ENCODE measurements at places on chromosomes 5 and 9.

DNA sequence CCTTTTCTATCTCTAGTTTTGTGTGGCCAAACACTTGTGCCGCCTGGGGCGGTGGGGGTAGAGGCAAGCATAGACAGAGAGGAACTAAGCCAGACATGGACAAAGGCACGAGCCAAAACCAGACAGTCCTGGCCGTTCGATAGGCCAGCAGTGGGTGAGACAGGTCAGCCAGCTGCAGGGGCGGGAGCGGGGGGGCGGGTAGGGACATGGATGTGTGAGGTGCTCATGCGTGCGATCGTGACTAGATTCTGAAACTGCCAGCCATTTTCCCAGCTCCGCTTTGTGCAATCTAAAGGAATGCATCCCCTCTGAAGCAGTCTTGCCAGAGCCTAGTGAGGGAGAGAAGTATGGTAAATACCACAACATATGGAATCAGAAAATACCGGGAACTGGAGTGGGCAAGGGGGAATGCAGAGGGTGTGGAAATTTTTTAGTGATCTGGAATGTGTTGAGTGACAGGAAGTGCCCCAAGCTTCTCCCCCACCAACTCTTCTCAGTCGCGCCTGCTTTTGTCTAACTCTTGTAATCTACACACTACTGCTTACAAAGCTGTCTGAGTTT lies 111.9 kb downstream of the NR6A1 start:
- no peak for DNase-seq

DNA sequence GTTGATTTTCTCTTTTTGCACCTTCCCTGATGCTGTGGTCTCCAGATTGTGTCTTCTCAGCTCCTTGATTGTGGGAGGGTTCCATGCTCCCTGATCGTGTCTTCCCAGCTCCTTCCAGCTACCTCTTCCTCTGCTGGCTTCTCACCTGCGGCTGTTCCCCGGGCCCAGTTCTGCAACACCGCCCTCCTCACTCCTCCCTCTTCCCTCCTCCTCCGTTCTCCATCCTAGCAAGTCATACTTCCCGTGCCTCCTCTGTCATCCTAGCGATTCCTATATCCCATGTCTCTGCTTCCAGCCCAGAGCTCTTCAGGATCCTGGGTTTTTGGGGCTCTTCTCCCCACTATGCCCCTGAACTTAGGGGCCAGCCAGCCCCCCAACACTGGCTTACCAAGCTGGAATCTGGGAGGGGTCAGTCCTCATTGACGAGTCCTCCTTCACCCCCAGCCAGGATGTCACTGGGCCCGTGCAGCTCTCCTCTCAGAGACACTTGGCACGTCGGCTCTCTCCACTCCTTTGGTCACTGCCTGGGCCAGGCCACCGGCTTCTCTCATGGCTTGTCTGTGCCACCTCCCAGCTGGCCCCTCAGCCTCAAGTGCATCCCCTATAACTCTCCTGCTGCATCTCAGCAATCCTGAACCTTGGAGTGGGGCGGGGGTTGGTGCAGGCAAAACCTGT lies 255.4 kb upstream of the MVB12B start:
- DNase-seq = no peak

DNA sequence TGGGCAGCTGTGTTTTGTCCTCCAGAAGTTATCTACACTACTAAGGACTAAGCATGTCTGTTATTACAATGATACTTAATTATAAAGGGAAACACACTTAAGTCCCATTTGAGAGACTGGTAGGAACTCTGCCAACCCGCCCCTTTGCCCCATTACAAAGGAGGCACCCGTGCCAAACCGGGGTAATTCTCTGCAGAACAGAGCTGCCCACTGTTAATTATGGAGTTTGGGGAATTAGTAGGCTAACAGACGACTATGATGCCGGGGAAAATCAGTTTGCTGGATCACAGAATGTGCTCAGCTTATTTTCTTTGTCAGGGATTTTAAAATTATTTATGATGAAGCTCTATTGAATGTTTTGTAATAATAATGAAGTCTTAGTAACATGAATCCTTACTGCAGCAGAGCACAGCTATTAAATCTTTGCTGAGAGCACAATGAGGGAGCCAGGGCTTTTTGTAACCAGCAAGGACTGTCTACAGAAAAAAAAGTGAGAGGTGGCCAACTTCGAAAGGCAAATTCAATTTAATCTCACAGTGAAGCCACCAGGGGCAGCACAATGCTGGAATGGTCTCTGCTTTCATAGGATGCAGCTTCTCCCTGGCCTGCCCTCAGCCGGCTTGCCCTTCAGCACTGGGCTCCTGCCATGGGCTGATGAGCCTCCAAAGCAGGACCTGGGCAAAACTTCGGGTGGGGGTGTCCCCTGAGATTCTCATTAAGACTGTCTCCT lies 134.5 kb downstream of the GNAQ start:
- no peak for DNase-seq

GRCh38 chr9:72022841-72023240 lies 37.6 kb downstream of the C9orf57 start:
- no peak for DNase-seq

DNA sequence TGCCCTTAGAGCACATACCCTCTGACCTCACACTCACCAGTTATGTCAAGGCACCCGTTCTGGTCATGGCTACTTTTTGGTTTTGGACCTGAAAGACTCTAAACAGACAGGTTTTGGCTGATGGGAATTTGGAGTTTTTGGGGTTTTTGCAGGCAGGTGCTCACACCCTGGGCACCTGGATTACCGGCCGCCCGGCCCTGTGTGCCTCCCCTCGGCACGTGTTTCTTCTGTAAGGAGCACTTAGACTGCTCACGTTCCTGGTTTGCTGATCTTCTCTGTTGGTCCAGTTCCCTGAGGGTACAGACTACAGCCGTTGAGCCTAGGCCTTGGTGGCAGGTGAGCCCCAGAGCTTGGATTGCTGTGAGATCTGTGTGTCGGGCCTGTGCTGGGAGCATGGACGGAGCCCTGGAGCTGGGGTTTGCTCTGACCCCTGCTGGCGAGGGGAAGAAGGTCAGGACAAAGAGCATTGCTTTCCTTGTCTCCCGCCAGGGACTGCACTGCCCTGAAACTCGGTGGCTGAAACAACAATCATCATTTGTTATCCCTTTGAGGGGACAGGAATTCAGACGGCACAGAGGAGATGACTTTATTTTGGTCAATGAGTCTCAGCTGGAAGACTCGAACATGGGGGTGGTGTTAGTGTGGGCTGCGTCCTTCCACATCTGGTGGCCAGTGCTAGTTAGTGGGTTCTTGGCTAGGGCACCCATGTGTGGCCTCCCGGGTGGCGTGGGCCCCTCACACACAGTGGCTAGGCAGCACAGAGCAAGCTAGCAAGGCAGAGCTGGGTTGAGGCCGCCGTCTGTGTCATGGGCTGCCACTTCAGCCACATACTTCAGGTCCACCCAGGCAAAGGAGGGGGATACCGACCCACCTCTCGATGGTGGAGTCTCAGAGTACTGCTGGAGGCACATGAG lies 76.4 kb downstream of the EHMT1 start:
- no peak for DNase-seq

DNA sequence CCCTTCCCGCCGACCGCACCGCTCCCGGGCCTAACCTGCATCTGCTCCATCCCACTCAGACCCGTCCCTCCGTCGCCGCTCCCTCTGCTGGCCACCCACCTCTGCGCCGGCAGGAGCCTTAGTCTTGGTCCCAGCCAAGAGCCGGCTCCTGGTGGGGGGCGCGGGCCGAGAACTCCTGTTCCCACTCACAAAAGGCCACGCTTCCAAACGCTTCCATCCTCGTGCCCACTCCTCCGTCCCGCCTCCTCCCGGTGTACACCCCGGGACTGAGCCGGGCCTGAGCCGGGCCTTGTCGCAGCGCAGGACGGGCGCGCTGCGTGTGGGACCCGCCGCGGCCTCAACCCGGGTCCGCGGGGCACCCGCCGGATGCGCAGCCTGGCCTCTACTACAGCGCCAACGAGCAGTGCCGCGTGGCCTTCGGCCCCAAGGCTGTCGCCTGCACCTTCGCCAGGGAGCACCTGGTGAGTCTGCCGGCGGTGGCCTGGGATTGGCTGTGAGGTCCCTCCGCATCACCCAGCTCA lies 7.5 kb downstream of the ADAMTS13 start:
- no peak for DNase-seq

GRCh38 chr9:123893115-123893514 lies 36.8 kb downstream of the DENND1A start:
- no peak for DNase-seq

DNA sequence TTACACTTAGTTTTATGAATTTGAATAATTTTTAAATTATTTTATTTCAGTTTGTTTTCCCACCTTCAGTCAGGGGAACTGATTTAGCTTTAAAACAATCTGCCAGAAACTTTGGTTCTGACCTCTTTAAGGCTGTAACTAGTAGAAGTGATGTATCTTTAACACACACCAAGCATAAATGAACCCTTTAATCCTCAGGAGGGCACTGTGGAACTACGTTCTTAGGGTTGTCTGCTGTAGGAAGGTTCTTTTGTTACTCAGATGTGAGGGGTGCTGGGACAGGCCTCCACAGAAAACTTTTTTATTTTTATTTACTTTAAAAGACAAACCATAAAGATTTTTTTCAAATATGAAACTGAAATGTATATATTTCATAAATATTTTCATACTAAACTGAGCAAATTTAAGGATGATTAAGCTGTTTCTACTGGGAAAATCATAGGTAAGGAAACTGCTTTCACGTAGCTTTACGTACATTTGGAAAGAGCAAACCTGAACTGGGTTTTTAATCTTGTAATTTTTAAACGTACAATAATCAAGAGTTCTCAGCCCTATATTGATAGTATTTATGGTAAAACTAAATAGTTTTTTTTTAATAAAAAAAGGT lies 5.3 kb downstream of the KLF4 start:
- DNase-seq = no peak

GRCh38 chr9:23408874-23409273 lies 417.2 kb downstream of the ELAVL2 start:
- no peak for DNase-seq

GRCh38 chr9:214648-215493 lies at the start of gene DOCK8:
Gene DOCK8 (plus strand): TSS chr9:214865. CDS start chr9:214977, 112 bp downstream.
- DNase-seq = peak; percentile 41

GRCh38 chr5:140402258-140403074 lies 833 bp downstream of the ANKHD1 start:
- DNase-seq = peak; percentile 32

- no peak for DNase-seq
Observed at GRCh38 chr9:69317894-69318293, 7.1 kb upstream of the ENTREP1 start.

GRCh38 chr5:139147483-139148087 lies 50.6 kb downstream of the SIL1 start:
- no peak for DNase-seq

- DNase-seq = no peak
Observed at GRCh38 chr5:124739634-124740025, 6.8 kb downstream of the ZNF608 start.

Data from stimulated activated CD4-positive, alpha-beta T cell treated with anti-CD3 and anti-CD28 coated beads, Interleukin-15, amount 100 ng/mL, for 1 hour (primary cell).